ENCODE measurements at places on chromosomes 6 and 20.

DNA sequence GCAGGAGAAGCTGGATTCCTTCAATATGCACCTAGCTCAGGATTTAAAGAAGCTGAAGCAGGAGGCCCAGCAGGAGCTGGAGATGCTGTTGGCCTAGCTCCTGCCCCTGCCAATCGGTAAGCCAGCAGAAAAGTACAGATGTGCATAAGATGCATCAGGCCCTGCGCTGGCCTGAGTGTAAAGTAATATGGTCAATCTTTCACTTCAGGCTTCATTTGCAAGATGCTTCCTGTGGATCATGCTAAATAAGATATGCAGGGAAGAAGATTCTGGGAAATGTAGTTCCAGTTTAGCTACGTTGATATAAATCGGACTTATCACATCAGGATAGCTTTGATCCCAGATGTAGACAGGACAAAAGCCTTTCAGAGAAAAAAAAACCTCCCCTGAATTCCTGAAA is 100.3 kb downstream of the GJA1 start:
- DNase-seq: no peak

GRCh38 chr6:39446909-39447308 is 124.4 kb upstream of the KCNK16 start:
- DNase-seq: no peak

GRCh38 chr6:107931894-107932293 is 26.1 kb downstream of the SEC63 start:
- DNase-seq: no peak

- no peak for DNase-seq
These were observed 99.8 kb downstream of the SNAP25 start for GRCh38 chr20:10318291-10319024.

- no peak for DNase-seq
These were observed 129.2 kb upstream of the AKAP12 start for GRCh38 chr6:151110576-151110905.

GRCh38 chr6:106534564-106534982 is 94.7 kb downstream of the RTN4IP1 start:
- DNase-seq: no peak

DNA sequence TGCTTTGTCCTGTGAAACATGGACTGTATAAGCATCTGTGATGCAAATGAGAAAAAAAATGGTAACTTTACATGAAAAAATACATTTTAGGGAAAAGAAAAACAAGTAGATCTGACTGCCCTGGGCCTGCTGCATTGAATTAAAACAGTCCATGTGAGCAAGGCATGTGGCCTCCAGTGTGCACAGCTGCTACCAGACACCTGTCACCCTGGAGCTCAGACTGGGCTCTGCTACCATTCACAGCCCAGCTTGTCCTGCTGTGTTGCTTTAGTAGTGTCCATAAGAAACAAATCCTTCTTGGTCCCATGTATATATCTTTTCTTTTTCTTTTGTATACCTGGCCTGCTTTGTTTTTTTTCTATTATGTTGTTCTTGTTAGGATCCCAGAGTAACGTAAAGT is 315.9 kb downstream of the NKAIN2 start:
- DNase-seq: no peak

- DNase-seq: no peak
These were observed 54.8 kb upstream of the BCLAF1 start for GRCh38 chr6:136344420-136344819.

DNA sequence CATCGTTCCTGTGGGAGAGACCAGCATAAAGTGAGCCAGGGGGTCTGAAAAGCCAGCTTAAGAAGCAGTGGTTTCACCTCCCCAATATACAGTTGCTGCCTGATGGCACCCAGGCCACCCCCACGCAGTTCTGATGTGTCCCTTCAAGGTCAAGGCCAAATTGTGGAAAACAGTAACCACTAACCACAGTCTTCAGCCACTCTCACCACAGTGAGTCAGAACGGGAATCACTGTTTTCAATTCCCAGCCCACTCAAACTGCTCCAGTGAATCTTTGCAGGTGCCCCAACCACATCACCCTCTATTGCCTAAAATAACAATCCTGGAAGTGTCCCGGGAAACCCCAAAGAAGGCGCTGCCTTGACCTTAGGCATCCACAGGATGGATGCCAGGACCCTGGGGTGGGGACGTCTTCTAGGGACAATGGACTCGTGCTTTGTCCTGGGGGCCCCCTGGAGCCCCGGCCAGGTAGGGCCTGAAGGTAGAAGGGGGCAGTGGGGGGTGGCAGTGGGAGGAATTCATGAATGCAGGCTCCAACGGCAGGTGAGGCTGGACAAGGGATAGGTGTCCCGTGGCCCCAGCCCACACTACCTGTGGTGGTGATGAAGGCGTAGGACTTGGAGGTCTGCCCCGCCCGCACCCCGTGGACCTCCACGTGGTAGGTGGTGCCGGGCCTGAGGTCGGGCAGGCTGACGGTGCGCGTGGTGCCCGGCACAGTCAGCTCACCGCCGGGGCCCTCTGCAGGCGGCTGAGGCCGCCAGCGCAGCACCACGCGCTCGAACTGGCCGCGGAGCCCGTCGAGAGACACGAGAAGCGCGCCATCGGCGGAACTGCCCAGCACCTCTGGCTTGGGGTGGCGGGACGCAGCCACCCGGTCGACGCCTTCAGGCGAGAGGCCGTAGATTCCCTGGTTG is 22.2 kb downstream of the TNXB start:
- DNase-seq: no peak

DNA sequence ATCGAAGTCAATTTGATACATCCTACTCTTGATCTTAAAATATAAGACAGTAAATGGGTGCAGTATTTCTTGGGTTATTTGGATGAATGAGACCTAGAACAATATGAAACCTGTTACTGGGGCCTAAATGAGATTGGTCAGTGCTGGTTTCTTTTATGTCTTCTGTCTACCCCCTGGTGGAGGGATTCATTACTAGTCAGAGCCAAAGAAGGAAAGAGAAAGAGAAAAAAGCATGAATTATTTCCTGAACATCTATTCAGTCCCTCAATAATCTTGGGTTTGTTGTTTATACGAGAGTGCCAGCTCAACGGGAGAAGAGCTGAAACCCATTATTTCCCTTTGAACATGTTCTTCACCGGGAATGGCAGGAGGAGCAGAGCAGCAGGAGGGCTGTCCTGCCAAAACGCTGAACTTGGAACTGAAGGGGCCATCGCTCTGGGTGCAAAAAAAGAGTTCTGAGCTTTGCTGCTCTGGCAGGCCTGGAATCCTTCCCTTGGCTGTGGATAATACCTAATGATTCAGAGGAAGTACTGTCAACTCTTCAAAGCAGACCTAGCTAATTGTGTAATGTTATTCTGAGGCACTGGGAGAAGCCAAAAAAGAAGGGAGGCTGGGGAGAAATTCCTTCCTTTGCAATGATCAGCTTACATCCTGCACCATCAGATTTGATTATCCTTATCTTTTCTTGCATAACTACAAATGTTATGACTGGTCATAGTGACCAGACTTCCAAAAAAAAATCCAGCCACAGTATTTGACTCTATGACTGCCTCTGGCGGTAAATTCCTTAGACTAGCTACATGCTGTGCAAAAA is 72.0 kb downstream of the BLOC1S5 start:
- no peak for DNase-seq

GRCh38 chr6:7034055-7034454 is 73.7 kb upstream of the RREB1 start:
- no peak for DNase-seq

- DNase-seq: no peak
These were observed 29.8 kb downstream of the ADGRG6 start for GRCh38 chr6:142331601-142332000.

- DNase-seq: no peak
These were observed 54.0 kb upstream of the BTN3A2 start for GRCh38 chr6:26311012-26311384.

- no peak for DNase-seq
These were observed 14.4 kb downstream of the NEDD9 start for GRCh38 chr6:11218102-11218442.

GRCh38 chr6:162719528-162719927 is 8.0 kb downstream of the PRKN start:
- no peak for DNase-seq

DNA sequence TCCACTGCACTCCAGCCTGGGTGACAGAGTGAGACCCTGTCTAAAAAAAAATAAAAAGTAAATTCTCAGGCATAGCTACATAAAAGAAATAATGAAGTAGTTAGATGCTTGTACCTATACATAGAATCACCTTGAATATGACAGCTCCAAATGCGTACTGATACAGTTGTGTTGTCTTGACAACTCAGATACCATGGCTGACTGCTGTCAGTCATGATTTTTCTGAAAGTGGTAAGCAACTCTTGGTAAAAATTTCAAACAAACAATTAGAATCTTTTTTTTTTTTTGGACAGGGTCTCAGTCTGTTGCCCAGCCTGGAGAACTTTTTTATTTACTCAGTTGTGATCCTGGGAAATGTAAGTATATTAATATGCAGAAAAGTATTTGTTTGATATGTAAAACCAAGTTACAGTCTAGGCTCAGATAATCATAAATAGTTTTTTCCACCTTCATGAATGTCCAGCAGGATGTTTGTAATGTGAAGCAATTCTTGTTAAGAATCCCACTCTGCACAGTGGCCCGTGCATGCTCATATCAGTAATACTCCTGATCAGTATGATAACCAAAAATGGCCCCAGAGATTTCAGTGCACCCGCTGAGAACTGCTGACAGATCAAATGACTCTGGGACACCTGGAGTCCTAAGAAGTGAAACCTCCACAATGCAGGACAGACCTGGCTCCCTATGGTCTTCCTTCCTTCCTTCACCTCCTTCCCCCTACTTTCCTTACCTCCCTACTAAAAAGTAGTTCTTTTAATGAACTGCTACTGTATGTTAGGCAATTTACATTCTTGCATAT is 14.0 kb upstream of the MAPK13 start:
- DNase-seq: no peak

DNA sequence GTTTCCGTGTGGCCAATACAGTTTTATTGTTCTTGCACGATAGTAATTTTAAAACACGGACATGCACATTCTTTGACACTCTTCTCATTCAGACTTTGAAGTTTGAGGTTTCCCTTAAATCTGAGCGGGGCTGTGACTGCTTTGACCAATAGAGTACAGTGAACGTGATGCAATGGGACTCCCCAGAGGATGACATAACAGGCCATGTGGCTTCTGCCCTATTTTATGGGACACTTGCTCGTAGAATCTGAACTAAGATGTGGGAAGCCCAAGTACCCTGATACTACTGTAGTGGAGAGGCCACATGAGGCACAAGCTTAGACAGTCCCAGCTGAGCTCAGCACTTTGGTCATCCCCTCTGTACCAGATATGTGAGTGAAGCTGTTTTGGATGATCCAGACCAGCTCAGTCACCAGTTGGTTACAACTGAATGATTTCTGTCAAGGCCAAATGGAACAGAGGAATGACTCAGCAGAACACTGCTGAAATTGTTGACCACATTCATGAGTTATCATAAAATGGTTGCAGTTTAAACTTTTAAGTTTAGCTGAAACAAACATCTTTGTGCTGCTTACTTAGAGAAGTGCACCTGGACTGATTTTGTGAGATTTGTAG is 279.4 kb downstream of the RFPL4B start:
- DNase-seq: no peak

DNA sequence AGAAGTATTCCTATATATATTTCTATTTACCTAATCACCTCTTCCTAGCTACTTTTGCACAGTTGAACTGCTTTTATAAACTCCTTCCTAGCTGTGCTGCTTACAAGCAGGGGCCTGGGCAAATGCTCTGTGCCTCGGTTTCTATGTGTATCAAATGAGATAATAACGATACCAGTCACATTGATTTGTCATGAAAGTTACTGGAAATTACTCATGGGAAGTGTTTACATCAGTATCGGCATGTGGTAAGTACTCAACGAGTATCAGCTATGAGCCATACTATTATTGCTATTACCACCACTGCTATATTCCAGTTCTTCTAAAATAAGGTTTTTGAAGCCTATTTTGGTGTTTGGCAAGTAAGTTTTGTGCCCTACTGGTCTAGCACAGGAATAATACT is 4.9 kb downstream of the LAMA4 start:
- no peak for DNase-seq

DNA sequence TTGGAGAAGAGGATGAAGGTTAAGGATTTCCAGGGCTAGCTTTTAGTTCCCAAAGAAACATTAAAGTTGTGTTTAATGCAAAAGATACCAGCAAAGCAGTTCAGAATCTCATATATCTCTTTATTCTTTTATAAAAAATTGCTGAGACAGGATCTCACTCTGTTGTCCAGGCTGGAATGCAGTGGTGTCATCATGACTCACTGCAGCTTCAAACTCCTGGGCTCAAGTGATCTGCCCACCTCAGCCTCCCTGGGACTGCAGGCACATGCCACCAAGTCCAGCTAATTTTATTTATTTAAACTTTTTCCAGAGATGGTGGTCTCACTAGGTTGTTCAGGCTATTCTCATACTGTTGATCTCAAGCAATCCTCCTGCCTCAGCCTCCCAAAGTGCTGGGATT is 41.1 kb upstream of the CAP2 start:
- DNase-seq: no peak

GRCh38 chr6:91715171-91715805 is 1128.4 kb upstream of the MAP3K7 start:
- no peak for DNase-seq

DNA sequence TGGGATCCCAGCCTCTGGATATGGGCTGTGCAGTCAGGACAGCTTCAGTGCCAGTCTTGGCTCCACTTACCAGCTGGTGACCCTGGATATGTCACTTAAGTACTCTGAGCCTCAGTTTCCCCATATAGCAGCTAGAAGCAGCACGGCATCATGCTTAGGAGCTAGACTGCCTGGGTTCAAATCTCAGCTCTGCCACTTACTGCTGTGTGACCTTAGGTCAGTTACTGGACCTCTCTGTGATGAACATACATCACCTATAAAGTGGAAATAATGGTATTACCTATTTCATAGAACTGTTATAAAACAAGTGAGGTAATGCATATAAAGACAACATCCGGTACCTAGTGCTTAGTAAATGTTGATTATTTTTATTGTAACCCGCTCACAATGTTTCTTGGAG is 83.7 kb downstream of the GRM4 start:
- no peak for DNase-seq

- DNase-seq: no peak
These were observed 24.7 kb downstream of the TBC1D7 start for GRCh38 chr6:13303668-13304017.

- DNase-seq: no peak
These were observed 542.9 kb upstream of the JAG1 start for GRCh38 chr20:11216451-11217314.
